ENCODE measurements at places on chromosomes 2 and 18. TPM values are rescaled to one million over a fixed set of nuclear protein-coding genes. Genes with fewer than 3 reads are reported as not detected.

The NTSR2 gene
- total RNA-seq, result 0.34 TPM

DNA sequence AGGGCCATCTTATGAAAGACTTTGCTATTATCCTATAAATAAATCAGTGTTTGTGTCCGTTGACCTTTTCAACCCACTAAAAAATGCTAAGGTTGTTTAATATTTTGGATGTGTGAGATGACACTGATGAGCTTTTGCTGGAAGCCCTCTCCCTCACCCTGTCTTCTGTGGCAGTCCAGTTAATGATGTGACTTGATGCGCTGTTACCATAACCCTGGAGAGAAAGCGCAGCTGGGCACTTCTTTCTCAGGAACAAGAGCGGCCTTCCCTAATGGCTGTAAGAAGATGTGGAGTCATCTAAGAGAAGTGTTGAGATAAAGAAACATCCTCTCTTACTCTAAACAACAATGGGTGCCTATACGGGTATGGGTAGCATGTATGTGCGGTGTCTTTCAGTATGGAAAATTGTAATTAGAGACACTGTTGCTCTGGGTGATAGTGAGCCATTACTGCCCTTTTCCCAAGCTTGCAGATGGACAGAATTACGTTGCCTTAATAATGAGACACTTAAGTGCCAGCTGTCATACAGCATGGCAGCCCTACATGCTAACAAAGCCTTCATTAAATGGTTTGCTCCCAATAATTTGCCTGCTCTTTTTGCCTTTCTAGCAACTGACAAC is 165.6 kb upstream of the NABP1 start:
- no peak for DNase-seq

- DNase-seq, result no peak
Observed at GRCh38 chr2:45986509-45986908, 310.7 kb upstream of the EPAS1 start.

DNA sequence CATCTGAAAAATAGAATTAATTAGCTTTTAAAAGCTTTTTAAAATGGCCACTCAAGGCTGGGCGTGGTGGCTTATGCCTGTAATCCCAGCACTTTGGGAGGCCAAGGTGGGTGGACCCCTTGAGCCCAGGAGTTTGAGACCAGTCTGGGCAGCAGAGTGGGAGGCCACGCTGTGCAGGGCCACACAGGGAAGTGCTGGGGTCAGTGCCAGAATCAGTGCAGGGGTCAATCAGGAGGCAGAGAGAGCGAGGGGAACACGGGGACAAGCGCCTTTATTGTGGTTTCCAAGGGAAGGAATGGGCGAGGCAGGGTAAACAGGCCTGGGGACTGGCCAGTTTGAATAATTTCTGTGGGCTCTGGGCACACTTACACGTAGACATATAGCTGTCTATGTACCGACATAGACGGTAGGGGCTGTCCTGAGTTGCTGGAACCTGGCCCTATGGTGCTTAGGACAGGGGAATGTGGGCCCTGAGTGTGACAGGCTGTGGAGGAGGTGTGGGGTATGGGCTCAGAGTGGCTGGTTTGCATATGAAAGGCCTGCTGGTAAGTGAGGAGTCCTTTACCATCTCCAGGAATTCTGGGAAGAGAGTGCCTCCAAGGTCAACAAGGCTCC is 42.9 kb downstream of the DYSF start:
- DNase-seq, result no peak

DNA sequence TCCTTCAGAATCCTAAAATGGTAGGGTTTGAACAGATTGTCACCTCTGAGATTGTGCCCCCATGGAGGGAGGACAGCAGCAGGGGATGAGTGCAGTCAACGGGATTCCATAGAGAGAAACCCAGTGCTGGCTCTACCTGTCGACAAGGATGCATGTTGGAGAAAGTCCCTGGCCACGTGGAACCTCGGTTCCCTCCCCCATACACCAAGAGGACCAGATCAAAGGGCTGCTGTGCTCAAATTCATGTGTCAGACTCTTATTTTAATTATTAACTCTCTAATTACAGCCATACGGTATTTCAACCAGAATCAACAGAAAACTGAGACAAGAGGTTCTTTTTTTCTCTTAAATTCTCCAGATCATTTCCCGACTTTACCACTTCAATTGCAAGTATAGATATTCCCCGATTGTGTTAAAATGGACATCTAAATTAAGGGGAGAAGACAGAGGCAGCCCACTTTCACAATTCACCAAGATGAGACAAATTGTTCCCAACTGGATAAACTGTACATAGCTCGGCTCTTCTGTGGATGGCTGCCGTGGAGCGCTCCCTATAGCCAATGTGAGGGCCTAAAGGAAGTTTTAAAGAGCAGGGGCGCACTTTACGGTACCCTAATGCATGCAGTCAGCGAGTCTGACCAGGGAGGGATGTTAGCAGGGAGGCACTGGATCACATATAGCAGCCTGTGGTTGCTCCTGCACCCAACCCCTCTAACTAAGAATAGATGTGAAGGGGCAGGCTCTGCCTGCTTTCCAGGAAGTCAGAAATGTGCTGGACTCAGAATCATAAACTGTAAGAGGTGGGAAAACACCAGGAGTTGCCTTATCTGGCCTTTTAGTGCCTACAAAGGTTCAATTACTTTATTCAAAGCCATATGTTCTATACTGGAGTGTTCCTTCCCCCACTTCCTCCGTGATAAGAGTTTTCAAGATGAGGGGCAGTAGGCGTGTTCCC is 123.1 kb downstream of the CACNB4 start:
- no peak for DNase-seq

- no peak for DNase-seq
Observed at GRCh38 chr2:217980591-217980990, 22.2 kb downstream of the TNS1 start.

The XIRP2 gene
- 0.06 TPM for total RNA-seq

The TCF4 gene
- total RNA-seq, result 87.2 TPM

GRCh38 chr2:224969633-224970260 is 72.5 kb downstream of the DOCK10 start:
- no peak for DNase-seq

The SIX3 gene
- not detected for total RNA-seq

GRCh38 chr2:199660167-199660566 is 190.8 kb downstream of the FTCDNL1 start:
- no peak for DNase-seq
